Suppressor macrophage treated with lipopolysaccharide for 4 hours (primary cell): ENCODE measurements at places on chromosomes 2 and 18.

DNA sequence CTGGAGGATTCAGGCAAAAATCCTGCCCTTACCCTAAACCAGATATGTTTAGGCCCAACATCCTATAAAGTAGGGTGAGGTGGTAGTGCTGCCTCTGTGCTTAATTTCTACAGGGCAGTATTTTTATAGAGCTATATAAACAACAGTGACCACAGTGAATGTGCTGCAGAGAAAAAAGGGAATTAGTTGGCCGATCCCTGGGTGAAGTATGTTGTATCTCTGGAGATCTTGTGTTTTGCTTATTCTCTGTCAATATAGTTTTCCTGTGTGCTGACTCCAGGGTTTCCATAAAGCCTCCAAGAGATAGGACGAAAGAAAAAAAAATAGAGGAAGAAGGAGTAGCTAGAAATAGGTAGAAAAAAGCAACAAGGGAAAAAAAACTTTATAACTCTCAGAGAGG is 88.9 kb upstream of the THOC1 start:
- DNase-seq = no peak

DNA sequence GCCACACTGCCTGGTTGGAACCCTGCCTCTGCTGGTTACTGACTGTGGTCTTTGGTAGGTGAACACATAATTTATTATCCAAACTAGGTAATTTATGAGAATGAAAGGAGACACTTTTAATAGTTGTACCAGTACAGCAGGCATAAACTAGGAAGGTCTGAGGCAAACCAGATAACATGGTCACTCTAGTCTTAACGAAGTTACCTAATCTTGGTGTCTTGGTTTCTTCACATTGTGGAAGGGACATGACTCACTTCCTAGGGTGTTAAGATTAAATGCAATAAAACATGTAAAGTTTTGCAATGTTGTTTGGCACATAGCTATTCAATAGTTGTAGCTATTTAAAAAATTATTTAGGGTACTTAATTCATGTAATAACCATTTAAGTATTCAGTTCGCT is 23.3 kb downstream of the SPTBN1 start:
- DNase-seq = no peak

DNA sequence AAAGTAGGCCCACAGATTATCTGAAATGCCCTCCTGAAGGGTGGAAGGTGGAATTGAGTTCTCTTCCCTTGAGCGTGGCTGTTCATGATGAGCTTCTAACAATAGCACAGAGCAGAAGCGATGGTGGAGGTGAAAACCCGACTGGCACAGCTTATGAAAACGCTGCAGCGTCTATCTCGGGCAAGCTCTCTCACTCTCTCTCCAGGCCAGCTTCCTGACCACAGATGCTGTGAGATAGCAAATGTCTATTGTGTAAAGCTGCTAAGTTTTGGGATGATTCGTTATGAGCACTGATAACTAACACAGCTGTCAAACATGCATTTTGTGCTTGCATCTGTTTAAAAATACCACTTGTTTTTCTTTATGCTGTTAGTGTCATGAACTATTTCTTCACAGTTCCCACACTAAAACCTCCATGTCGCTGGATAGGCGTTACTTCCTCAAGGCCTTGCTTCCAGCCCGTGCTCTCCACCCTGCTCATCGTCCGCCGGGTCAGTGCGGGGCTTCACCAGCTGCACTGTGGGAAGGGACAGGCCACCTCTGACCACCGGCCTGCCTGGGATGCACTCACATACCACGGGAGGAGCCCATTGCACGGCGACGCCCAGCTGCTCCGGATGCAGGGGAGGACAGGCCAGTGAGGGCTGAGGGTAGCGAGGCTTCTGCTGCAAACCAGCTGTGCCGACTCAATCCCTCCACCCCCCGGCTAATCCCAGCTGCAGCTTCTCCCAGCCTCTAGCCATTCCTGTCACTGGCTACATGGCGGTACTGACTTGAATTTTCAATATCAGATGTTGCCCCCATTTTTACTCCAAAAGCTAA is 60.0 kb upstream of the OTOS start:
- DNase-seq = no peak

GRCh38 chr2:101364878-101365277 is 22.4 kb downstream of the CREG2 start:
- no peak for DNase-seq

DNA sequence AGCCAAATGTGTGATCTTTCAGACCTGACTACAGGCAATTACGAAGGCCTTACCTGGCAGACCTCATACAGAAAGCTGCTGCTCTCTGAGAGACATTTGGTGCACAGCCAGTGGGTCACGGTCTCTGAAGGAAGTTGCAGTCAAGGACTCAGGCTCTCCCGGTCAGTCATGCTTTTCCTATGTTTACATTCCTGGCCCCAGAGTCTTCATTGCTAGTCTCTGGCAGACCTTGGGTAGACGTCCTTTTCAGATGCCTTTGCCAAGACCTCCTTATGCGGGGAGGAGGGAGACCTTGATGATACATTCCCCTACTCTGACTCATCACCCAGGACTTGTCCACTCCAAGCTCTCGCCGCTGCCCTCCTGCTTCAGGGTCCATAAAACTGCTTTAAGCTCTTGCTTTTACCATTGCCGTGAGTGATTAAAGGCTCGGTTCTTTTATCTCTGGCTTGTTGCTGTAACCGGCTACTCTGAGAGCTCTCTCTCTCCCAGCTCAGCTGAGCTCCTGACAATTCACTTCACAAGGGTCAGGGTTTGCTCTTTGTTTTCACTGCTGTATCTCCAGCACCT is 62.0 kb upstream of the SLC35F5 start:
- DNase-seq = no peak

GRCh38 chr2:181872178-181872577 is 19.4 kb upstream of the ITPRID2 start:
- DNase-seq = no peak

GRCh38 chr2:19630921-19631320 is 270.9 kb downstream of the TTC32 start:
- no peak for DNase-seq

- DNase-seq = peak; percentile 6
Observed at GRCh38 chr18:31248783-31249521, 69.0 kb upstream of the DSG1 start.

DNA sequence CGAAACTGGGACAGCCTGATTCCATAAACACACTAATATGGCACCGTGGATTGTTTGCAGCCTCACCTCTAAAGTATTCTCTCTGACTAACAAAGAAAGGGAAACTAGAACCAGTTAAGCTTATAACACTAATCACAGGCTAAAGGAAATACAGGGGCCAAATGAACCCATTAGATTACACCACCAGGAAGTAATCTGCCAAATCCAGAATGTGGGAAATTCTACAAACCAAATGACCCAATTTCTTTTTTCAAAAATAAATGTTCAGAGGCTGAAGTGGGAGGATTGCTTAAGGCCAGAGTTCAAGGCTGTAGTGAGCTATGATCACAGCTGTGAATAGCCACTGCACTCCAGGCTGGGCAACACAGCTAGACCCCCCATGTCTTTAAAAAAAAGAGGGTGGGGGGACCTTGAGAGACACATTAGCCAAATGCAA is 1.5 kb upstream of the MPPE1 start:
- DNase-seq = peak; percentile 86

DNA sequence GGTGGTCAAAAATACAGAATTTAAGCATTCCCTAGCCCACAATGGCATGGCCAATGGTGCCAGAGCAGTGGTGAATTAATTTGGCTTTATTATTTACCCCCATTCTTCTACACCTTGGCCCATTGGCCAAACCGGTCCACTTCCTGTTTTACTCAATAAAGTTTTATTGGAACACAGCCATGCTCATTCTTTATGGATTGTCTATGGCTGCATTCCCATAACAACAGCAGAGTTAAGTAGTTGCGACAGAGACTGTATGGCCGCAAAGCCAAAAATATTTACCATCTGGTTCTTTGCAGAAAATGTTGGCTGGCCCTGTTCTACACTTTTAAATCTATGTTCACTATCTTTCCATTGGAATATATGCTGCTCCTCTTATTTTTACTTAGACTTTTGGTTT is 130.3 kb upstream of the CCDC68 start:
- DNase-seq = no peak

DNA sequence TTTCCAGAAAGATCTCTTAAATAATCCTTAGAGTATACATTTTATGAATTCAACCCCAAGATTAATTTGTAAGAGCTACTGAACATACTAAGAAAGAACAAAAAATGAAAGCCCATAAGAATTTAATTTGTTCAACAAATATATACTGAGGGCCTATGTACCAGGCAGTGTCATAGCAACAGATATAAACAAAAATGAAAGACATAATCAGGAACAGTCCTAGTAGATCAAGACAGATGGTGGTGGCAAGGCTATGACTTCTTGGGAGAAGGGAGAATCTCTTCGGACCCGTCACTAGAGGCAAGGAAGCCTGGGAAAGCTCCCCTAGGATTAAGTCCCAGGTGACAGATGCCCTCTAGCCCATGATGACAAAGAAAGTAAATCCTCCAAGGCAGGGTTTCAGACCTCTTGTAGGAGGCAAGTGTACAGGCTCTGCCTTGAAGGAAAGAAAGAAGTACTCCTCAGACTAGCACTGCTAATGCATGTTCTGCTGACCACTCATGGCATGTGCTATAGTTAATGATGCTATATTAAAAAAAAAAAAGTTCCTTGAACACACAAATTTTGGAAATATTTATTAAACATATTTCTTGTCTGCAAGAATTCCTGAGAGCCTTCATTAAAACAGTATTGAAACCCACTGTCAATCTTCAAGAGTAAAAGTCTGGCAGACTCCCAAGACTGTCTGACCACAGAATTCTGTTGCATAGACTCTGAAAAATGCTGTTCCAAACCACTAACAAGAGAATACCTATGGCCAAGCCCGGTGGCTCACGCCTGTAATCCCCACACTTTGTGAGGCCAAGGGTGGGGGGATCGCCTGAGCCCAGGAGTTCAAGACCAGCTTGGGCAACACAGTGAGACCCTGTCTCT is 31.5 kb downstream of the NOL10 start:
- no peak for DNase-seq

DNA sequence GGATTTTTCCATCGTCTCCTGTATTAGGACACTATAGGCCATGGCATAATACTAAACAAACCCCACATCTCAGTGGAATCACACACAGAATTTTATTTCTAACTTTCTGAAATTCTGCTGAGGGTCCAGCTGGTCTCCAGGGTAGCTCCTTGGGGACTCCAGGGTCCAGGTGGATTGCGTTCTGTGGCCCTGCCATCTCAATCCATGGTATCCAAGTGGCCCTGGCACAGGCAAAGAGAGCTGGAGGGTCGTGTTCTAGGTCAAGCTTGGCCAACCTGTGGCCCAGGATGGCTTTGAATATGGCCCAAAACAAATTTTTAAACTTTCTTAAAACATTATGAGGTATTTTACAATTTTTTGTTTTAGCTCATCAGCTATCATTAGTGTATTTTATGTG is 134.6 kb downstream of the CTIF start:
- DNase-seq = no peak

DNA sequence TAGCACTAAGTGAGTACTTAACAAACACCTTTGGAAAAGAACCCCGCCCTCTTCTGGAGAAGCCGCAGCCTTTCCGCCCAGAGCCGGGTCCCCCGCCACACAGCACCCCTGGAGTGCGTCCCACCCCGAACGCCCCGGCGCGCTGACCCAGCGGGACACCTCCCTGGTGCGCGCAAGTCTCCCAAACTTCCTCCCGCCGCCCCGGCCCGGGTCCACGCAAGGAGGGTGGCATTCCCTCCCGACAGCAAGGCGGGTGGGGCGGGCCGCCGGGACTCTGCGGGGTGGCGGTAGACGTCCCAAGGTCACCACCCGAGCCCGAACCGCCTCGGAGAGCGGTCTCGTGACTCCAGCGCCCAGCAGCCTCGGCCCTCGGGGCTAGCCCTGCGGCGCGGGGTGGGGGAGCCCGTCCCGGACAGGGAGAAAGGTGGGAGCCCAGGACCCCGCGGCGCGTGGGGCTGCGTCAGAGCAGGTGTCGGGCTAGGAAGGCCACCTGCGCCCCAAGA is 598 bp downstream of the CCDC93 start:
- peak; percentile 52 for DNase-seq

DNA sequence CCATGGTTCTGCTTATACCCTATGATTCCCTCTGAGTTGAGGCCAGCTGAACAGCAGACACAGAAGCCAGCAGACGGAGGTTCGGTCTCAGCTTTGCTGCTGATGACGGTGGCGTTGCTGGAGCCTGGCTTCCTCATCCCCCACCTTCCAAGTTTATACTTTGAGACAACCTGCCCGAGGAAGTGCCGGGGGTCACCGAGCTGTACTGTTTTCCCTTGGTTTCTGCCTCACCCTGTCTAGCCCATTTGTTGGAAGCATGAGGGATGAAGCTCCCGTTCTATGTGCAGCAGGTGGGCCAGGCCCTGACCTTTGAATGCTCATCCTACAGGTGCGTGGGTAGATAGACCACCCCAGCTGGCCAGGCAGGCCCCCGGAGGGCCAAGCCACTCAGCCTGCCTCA is 117.3 kb downstream of the MYCN start:
- DNase-seq = no peak

GRCh38 chr2:26982102-26982742 is 11.8 kb downstream of the MAPRE3 start:
- DNase-seq = peak; percentile 16

GRCh38 chr2:149472413-149472812 is 115.2 kb downstream of the MMADHC start:
- DNase-seq = no peak

- no peak for DNase-seq
Observed at GRCh38 chr2:67486041-67486796, 89.1 kb downstream of the ETAA1 start.

DNA sequence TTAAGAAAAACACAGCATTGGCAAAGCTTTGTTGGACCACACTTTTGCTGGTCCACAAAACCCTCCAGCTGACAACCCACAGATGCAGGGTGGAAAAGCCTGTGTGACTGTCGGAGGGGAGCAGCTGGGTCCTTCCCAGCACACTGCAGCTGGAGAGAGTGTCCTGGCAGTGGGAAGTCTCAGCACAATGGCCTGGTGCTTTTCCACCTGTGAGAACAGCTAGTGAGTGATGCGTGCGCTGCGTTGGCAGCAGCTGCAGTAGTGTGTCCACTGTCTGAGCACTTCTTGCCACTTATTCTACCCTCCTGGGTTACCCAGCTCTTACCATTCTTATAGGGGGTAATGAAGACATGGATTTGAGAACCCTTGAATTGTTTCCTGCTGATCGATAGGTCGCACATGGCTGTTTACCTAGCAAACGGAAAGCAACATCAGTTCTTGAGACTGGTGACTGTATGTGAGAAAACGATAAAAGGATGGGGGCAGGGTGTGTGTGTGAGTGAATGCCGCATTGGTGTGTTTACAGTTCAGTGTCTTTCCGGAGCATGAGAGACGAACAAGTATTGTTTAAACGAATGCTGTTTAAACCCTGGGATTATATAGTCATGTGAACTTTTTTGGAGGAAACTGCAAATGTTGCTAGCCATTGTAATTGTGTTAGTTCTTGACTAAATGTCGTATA is 69.7 kb downstream of the LYPD6 start:
- no peak for DNase-seq

DNA sequence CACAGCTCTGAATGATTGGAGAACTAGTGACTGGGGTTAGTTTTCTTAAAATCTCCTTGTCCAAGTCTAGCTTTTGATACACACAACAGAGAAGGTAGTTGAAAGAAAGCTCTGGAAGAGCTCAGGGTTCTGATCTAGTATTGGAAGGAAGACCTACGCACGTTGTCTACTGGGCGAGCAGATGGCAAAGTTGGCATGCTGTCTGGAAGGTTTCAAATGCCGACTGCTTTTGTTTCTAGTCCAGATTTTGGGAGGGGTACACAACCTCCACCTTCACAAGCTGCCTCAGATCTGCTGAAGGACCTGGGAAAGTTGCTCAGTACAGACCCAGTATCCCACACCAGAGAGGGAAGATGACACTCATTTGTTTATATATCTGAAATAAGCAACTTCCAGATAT is 507.3 kb downstream of the RNF144A start:
- DNase-seq = no peak

GRCh38 chr2:196534495-196534894 is 105.0 kb upstream of the CCDC150 start:
- DNase-seq = no peak
